ENCODE measurements at places on chromosomes 7 and 10.

GRCh38 chr10:27794157-27794556 is 48.5 kb upstream of the MKX start:
- no peak for DNase-seq

DNA sequence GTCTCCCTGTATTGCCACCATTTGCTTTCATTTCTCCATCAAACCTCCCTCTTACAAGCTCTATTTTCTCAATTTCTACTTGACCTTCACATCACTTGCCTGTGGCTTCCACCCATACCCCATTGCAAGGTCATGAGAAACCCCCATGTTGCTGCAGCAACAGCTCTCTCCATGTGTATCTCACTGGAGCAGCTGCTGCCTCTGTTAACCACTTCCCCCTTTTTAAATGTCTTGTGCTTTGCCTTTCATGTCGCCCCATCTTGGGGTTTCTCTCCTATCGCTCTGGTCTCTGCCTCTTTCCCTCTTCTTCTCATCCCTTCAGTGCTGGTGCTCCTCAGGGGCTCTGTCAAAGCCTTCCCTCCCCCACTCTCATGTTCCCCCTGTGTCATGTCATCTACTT is 148.8 kb downstream of the CHN2 start:
- no peak for DNase-seq

- DNase-seq: no peak
Measured at GRCh38 chr7:9961161-9961922, 1012.3 kb upstream of the PHF14 start.

DNA sequence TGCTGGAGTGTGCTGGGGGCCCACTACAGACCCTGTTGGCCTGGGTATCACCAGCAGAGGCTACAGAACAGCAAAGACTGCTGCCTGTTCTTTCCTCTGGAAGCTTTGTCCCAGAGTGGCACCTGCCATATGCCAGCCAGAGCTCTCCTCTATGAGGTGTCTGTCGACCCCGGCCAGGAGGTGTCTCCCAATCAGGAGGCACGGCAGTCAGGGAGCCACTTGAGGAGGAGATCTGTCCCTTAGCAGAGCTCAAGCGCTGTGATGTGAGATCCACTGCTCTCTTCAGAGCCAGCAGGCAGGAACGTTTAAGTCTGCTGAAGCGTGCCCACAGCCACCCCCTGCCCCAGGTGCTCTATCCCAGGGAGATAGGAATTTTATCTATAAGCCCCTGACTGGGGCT is 316.2 kb downstream of the ETV1 start:
- DNase-seq: no peak

DNA sequence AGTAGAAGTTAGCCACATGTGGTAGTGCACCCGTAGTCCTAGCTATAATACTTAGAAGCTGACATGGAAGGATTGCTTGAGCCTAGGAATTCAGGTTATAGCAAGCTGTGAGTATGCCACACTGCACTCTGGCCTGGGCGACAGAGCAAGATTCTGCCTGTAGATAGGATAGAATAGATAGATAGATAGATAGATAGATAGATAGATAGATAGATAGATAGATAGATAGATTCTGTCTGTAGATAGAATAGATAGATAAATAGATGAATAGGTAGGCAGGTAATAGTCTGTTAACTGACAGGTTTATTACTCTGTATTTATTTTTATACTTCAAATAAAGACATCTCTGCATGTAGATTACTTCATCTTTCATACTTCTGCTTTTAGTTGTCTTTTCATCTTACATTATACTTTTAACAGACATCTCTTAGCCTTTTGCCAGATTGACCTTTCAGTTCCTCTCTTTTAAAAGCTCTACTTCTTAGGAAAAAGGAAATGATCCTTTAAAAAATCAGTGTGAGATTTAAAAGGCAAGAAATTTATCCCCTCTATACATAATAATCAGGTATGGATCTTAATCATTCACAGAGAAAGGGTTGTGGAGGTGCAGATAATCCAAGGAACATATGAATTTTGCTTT is 31.8 kb downstream of the CCAR1 start:
- DNase-seq: no peak

Data from effector CD8-positive, alpha-beta T cell (primary cell).